ENCODE measurements at places on chromosomes 11 and 22.

DNA sequence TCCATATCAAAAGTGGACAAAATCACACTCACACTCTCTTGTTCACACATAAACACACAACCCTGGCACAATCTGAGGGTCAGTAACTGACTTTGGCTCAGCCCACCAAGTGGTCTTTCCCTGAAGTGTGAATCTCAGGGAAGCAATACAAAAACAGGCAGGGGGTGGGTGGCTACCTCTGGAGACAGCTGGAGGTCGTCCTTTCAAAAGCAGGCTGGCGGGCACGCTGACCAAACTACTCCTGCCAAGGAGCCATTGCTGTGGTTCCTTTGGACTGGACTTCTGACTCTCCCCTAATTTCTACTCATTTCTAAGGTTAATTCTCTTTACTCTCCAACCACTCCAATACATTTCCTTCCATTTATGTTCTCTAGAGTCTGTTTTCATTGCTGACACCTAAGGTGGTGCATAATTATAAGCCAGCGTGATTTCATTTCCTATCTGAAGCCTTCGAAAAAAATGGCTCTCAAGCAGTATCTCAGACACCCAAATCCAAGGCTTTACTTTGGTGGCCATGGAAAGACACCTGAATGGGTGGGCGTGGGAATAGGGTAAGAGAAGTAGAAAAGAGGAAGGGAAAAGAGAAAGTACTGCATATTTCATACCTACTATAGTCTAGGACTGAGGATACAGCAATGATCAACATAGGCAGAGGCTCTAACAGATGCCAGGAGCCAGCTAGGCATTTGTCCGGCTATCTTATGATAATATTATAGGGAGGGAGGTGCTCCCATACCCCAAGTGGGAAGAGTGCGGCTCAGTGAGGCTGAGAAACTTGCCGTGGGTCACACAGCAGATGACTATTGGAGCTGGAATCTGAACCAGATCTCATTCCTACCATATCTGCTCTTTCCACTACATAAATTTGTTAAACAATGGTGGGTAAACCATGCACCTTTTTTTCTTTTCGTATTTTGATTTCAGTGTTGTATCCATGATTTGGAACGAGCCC lies 22.0 kb downstream of the FZD4 start:
- DNase-seq = no peak

DNA sequence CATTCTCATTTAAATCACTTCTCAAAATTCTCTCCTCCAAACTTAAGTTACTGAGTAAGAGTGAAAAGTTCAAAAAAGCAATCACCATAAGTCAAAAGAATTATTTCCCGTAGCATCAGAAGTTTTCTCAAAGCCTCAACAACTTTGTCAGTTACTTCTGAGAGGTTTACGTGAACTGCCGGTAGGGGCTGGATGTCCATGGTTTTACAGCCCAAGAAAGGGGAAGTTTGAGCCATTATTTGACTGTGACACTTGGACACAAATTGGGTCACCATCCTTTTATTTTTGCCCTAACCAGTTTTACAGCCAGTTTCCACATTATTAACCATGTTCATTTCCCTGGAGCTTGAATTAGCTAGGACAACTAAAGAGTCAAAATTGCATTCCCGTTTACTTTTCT lies 7.5 kb downstream of the POU2AF3 start:
- no peak for DNase-seq

DNA sequence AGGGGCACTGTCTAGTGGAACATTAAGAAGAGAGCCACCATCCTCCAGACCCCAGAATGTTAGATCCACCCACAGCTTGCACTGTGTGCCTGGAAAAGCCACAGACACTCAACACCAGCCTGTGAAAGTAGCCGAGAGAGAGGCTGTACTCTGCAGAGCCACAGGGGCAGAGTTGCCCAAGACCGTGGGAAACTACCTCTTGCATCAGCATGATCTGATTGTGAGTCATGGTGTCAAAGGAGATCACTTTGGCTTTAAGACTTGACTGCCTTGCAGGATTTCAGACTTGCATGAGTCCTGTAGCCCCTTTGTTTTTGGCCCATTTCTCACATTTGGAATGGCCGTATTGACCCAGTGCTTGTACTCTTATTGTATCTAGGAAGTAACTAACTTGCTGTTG lies 115.9 kb upstream of the CCDC179 start:
- peak; percentile 32 for DNase-seq

- DNase-seq = no peak
These were observed 23.6 kb downstream of the NARS2 start for GRCh38 chr11:78551066-78551465.

DNA sequence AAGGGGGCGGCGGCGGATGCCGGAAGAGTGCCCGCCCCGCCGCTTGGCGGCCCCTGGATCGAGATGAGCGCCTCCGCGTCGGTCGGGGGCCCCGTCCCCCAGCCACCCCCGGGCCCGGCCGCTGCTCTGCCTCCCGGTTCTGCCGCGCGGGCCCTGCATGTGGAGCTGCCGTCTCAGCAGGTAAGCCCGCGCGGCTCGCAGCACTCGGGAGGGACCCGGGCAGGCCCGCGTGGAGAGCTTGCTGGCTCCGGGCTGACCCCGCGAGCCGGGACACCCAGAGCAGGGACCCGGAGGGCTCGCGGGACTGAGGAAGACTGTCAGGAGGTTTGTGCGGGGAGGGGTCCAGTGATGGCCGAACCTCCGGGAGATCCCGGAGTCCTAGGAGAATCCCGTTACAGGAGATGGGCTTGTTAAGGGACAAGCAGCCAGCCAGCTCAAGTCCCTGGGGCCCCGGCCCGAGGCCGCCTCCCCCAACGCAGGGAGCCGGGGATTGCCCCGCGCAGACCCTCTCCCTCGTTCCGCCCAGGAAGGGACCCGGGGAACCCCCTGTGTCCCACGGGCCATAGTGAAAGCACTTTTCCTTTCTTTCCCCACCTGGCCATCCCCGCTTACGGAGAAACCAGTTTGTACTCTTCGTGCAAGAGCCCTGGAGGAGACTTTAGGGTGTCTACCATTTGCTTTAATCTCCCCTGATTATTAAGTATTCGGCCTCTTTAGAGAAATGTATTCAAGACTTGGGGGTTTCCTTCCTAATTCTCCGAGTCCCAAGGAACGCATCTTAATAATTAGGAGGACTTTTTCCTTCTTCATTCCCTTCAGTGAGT lies 547 bp downstream of the UVRAG start:
- peak; percentile 28 for DNase-seq
